Sigmoid colon (tissue), 7 donors: ENCODE measurements at places on chromosomes 1 and 21. TPM values are rescaled to one million over a fixed set of nuclear protein-coding genes. Genes with fewer than 3 reads are reported as not detected.
A peak's percentile ranks its signal among the peaks of the same experiment; 100 is the strongest.

Gene PDC
- total RNA-seq, result not detected

GRCh38 chr1:2201062-2201461 is 6.5 kb upstream of the FAAP20 start:
- no peak for DNase-seq

DNA sequence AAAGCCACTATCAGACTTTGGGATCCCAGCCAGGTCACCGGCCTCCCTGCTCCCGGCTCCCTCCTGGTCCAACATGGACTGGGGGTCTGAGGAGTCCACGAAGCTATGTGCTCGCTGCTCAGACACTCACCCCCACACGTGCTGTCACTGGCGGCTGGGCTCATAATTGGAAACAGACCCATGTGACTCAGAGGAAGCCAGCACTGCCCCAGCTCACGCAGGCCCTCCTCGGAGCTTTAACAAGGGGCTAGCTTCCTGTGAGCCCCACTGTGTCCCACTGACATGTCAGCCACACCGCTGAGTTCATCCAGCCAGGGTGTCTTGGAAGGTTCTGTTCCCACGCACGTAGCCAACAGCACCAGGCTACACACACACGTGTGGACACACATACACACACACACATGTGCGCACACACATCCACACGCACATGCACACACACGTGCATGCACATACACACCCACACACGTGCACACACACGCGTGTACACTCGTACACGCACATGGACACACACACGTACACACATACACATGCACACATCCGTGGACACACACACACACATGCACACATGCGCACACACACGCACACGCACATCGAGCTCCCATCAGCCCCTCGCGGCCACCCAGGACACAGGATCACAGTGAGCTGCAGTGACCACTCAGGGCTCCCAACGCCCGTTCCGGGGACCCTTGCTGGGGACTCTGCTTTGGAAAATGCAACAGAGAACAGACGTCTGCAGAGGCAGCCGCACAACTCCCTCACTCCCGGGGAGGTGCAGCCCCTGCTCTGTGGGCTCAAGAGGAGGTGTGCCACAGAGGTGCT is 18.4 kb upstream of the COL6A2 start:
- DNase-seq, result peak; percentile 70

Gene PCAT6
- not detected for total RNA-seq

DNA sequence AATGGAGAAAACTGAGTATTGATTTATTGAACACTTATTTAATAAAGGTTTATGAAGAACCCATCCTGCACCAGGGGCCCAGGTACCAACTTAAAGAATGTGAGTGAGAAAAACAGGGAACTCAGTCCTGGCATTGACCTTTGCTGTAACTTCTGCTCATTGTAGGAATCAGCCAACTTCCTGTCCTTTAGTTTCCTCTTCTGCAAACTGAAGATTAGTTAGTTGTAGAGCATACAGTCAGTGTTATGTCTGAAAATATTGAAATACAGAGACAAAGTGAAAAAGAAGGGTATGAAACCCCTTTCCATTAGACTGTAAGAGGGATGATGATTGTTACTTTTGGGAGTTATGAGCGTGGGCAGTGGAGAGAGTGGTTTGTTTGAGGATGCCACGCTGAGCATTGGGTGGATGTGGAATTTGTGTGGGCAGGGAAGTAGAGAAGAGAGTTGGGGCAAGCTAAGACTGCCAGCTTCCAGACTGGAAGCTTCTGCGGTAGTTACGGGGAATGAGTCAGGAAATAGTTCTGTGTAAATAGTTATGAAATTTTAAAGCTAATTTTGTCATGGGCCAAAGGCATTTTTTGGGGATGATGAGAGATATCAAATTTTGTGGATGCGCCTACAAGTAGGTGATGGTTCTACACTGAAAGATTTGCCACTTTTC is 89.2 kb downstream of the GPR88 start:
- no peak for DNase-seq
